Stimulated activated CD4-positive, alpha-beta T cell treated with anti-CD3 and anti-CD28 coated beads, Interleukin-15, amount 100 ng/mL, for 1 hour (primary cell): ENCODE measurements at places on chromosomes 6 and 20.

- no peak for DNase-seq
Observed at GRCh38 chr6:119426619-119427018, 77.1 kb upstream of the MAN1A1 start.

- no peak for DNase-seq
Observed at GRCh38 chr6:158907931-158908330, 88.8 kb upstream of the EZR start.

- DNase-seq: peak; percentile 62
Observed at GRCh38 chr6:33410711-33411631, at the start of gene PHF1. PHF1 (plus strand) TSS chr6:33411014; CDS start chr6:33412264, 1,250 bp downstream.

DNA sequence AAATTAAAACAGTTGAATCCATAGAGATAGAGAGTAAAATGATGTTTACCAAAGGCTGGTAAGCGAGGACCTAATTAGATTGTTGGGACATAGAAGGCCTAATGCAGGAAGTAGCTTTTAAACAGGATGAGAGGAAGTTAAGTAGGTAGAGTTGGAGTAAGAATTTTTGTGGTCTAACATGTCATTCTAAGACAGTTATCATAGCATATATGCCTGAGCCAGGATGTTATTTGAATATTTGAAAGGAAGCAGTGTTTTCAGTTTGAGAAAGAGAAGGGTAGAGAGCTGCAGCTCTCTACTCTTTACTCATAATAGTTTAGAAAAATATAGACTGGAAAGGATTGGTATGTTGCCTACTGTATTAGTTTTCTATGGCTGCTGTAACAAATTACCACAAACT is 121.6 kb downstream of the MEI4 start:
- DNase-seq: no peak

DNA sequence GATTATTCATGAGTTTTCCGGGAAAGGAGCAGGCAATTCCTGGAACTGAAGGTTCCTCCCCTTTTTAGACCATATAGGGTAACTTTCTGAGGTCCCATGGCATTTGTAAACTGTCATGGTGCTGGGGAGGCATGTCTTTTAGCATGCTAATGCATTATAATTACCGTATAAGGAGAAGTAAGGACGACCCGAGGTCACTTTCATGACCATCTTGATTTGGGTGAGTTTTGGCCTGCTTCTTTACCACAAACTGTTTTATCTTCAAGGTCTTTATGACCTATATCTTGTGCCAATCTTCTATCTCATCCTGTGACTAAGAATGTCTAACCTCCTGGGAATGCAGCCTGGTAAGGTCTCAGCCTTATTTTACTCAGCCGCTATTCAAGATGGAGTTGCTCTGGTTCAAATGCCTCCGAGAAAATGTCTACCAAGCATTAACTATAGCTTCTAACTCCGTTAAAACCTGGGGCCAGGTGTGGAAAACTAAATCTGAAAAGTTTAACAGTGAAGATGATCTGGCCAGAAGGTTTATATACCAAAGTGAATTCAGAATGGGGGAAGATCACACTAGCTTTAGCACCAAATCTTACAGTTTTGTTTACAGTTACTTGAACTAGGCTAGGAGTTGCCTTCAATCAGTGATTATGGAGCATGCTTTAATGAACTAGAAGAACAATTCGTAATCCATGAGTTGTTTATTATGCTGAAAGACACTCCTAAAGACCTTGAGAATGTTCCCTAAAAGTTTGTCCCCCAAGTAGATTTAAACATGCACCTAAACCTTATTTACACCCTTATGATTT is 80.0 kb upstream of the TOP1 start:
- DNase-seq: no peak

- no peak for DNase-seq
Observed at GRCh38 chr20:58851221-58851968, 693 bp upstream of the GNAS-AS1 start.

DNA sequence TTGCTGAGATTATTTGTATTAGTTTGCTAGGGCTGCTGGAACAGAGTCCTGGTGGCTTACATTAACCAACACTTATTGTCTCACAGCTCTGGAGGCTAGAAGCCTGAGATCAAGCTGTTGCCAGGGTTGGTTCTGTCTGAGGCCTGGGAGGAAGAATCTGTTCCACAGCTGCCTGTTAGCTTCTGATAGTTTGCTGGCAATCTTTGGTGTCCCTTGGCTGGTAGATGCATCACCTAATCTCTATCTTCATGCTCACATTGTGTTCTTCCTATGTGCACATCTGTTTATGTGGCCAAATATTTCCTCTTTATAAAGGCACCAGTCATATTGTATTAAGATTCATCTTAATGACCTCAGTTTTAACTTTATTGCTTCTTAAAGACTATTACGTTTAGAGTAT is 19.5 kb downstream of the SF3B5 start:
- no peak for DNase-seq

DNA sequence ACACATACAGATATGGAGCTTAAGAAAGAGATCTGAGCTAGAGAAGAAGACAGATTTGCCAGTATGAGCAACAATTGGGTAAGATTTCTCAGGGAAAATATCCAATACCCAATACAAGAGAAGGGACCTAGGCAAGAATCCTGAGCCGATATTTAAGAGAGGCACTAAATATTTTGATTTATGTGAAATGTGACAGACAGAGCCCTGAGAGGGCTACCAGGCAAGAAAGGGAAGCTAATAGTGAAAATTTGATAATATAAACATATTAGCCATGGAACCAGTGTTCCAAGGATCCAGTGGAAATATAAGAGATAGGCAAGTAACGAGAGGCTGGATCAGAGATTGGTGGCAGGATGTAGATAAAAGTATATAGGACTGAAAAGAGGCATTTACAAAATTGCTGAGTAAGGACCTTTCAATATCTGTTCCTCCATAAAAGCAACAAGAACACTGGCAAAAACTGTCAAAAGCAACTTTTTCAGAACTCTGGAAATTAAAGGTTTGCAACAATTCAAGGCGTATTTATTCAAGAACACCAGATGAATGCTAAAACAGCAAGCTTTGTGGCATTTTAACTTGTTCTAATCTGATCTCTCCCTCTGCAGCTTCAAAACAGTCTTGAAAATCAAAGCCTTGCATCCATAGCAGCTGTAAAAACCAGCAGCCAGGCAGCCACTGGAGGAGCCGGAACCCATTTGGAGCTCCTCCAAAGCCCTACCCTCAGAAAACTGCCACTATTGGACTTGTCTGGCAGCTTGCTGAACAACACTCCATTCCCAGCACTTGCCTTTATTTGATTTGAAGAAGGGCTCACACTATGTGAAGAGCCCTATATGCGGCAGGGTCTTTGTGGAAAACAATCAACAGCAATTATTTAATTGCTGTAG is 58.8 kb downstream of the REV3L start:
- no peak for DNase-seq

GRCh38 chr20:38751360-38751976 is 3.2 kb downstream of the ACTR5 start:
- DNase-seq: no peak

GRCh38 chr6:124947971-124948451 is 14.2 kb upstream of the RNF217 start:
- DNase-seq: no peak

GRCh38 chr20:35592339-35592974 is 23.2 kb upstream of the SPAG4 start:
- no peak for DNase-seq

- DNase-seq: peak; percentile 3
Observed at GRCh38 chr6:170553534-170554012, 466 bp upstream of the PSMB1 start.

DNA sequence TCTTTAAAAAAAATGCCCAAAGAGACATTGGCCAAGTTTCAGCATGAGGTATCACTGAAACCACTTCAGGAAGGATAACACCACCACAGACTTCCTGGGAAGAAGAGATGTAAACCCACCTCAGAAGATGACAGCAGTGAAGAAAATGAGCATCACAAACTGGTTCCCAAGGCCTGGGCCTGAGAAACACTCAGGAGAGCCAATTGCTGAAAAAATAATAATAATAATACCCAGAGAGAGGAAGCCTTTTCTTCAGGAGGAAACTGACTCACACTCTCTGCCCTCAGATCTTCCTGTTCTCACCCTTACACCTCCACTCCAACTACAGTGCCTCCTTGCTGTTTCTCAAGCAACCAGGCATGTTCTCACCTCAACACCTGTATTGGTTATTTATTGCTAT is 68.1 kb upstream of the MAFB start:
- DNase-seq: no peak

- no peak for DNase-seq
Observed at GRCh38 chr6:37321101-37321500, 32.7 kb upstream of the RNF8 start.
